Kidney glomerular epithelial cell (primary cell): ENCODE measurements at places on chromosomes 2 and 18.
A peak's percentile ranks its signal among the peaks of the same experiment; 100 is the strongest.

- no peak for DNase-seq
Observed at GRCh38 chr2:238553159-238553558, 126.4 kb downstream of the ASB1 start.

- DNase-seq = no peak
Observed at GRCh38 chr2:229032608-229033234, 238.4 kb downstream of the PID1 start.

DNA sequence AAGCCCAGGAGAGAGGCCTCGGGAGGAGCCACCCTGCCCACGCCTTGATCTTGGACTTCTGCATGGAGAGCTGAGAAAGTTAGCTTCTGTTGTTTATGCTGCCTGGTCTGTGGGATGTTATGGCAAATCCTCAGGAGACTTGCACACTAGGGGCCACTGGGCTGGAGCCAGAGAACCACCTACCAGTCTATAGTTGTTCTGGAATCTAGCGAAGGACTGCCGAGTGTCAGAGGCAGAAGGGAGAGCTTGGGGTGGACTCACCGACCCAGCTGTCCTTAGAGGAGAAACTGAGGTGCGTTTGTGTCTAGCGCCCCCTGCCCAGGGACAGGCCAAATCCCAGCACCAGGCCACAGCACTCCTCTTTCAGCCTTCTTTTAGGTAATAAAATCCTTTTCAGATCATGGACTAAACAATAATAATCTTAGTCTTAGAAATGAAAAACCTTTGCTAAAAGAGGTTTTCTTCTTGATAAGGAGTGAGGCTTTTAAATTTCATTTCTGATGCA, 398.7 kb upstream of the SALL3 start:
- no peak for DNase-seq

DNA sequence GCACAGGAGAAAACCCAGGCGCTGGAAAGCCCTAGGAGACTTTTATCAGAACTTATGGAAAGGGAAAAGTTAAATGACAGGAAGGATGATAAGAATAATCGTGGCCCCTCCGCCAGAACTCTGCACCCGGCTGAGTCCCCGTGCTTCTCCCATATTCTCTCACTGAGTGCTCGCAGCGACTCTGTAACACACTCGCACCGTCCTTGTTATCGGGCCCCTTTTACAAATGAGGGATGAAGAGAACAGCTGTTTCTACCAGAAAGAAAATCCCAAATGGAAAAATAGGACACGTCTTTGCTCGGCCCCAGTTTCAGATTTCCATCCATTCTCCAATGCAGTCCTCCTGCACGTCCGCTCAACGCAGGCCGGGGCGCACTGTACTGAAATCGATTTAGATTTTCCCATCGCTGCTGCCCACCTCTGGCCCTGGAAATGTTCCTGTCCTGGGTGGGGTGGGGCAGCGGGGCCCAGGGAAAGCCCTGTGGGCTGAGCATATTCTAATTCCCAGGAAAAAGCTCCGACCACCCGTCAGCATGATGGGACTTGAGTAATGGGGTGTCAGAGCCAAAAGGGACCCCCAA, 66.4 kb downstream of the KCNF1 start:
- no peak for DNase-seq

GRCh38 chr2:10844097-10844496, 31.5 kb upstream of the PDIA6 start:
- peak; percentile 61 for DNase-seq

DNA sequence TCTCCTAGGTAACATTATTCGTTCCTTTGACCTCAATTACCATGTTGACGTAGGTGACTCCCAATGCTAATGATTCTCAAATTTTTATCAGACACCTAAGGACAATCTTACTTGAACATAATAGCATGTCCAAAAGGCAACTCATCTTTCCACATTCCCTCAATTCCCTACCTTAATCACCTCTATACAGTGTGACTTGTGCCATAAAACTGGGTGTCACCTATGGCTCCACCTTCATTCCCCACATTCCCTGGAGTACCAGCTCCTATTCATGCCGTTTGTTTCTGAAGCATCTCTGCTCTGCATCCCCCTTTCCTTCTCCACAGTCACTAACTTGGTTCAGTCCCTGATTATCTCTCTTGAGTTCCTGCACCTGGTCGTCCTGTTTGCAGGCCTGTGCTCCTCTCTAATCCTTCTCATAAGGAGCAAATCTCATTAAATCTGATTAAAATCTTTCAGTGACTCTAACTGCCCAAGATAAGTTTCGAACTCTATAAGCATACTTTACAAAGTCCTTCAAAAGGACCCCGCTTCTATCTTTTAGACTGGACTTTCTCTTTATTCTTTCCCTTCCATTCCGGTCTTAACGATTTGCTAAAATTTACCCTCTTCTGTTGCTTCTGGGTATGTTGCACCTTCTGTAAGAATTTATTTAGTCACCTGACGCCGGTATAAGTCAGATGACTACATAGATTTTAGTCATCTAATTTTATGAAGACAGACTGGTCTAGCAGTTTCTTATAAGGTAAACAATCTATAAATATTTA, 128.7 kb downstream of the OSBPL1A start:
- DNase-seq = no peak

DNA sequence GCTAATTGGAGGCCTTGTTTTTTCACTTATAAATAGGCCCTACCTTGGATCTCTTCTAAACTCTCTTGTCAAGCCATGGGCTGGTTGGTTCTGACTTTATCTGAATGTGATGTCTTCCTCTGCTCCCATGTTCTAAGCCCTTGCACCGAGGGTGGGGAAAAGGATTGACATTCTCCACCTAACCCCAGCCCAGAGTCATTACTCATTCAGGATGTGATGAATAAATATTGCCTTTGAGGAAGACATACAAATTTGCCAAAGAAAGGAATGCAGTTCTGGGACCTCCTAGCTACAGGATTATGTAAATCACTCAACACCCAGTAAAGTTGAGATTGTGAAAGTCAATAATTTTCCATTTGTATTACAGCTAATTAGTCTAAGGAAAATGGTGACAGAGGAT, 142.1 kb upstream of the LYPD6 start:
- DNase-seq = no peak

DNA sequence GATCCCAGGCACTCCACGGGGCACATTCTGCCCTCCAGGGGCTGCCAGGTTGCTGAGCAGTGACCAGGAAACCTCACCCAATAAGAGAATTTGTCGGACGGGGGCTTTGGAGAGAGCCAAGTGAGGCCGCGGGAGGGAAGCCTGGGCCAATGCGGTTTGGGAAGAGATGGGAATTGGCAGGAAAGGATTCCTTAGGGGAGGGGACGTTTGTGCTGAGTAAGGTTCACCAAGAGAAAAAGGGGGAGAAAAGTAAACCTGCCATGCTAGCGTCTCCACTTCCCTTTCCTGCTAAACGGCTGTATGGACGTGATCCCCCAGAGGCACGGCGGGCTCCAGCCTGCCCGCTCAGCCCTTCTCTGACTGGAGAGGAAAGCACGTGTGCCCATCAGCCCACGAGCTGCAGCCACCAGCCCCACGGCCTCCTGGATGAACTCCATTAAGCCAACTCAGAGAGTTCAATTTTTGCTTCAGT, 194.4 kb upstream of the ID2 start:
- DNase-seq = no peak

GRCh38 chr18:41353777-41354528, 601.1 kb upstream of the PIK3C3 start:
- DNase-seq = no peak

- no peak for DNase-seq
Observed at GRCh38 chr2:231632559-231633142, 40.0 kb downstream of the TEX44 start.

DNA sequence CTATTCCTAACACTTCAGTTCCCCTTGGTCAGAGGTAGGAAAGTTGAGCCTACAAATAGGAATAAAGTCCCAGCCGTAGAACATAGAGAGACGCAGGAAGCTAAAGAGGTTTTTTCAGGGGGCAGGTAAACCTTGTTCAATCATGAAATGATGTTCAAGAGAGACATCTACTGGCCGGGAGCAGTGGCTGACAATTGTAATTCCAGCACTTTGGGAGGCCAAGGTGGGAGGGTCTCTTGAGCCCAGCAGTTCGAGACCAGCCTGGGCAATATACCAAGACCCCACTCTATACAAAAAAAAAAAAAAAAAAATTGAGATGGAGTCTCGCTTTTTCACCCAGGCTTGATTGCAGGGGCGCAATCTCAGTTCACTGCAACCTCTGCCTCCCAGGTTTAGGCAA, 66.7 kb upstream of the DNAJC10 start:
- peak; percentile 39 for DNase-seq

DNA sequence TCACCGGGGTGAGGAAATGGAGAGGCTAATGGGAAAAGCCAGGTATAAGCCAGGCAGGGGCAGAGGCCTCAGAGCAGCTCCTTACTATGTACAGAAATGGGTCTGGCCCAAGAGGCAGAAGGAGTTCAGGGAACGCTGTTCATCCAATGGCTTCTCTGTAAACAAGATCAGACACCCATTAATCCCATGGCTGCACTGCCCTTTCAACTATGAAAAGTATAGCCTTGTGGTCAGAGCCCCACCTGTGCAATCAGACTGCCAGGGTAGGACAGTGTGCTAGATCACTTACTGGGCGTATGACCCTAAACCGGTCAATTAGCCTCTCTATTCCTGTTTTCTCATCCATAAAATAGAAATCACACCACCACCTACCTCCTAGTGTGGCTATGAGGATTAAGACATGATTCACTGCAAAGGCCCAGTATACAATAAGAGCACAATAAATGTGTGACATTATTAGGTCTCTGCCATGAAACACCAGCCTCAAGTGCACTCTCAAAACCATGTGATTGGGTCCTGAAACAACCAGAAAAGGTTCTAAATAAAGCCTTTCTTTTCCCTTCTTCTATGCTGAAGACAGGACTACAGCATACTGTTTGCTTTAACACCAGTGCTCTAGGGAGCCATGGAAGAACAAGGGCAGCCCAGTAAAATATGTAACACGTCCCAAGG, 4.4 kb downstream of the ANKRD44 start:
- no peak for DNase-seq

DNA sequence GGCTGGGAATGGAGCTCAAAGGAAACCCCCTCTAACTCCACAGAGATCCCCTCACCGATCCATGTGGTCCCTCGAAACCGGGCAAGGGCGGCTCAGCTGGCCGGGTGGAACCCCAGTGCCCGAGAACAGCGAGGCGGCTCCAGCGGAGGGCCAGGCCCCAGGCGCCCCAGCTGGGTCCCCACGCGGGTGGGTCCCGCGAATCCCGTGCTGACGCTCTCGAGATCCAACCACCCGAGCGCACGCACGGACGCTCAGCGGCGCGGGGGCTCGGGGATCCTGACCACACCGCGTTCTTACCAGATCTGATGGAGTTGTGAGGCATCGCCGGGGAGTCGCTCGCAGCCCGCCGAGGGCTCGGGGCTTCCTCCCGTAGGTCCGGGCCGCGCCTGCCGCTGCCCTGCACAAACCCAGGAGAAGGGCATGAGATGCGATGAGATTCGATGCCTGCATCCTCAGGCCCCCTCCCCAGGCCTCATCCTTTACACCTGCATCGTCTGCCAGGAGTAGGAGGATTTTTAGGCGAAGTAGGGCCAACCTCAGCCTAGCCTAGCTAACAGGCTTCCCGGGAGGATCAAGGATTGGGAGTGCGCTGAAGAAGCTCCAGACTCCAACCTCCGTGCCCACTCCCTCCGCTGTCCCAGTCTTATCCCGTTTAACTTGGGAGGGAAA, 514 bp downstream of the PAX8 start:
- DNase-seq = no peak

GRCh38 chr2:216540920-216541319, 42.3 kb downstream of the RPL37A start:
- DNase-seq = no peak

DNA sequence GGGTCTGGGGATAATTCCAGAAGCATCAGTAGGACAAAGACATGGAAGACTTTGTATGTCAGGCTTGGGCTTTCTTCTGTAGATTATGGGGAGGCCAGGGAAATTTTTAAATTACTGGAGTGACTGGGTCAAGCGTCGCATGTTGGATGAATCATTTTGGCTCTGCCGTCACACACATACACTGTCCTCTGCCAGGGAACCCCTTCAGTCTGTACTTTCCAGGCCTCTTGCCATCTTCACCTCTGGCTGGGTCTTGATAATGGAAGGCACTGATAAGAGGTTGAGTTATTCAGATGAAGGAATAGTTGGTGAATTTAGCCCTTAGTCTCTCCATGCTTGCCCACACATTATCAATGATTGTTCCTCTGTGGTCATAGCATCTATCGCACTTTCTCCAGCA, 895.1 kb upstream of the CELF4 start:
- no peak for DNase-seq

- peak; percentile 42 for DNase-seq
Observed at GRCh38 chr2:100242891-100243619, 79.2 kb downstream of the LONRF2 start.

- no peak for DNase-seq
Observed at GRCh38 chr2:27911458-27912210, 21.1 kb downstream of the BABAM2 start.

- DNase-seq = no peak
Observed at GRCh38 chr18:5507756-5508155, 36.0 kb downstream of the EPB41L3 start.

- no peak for DNase-seq
Observed at GRCh38 chr2:70124983-70125480, 37.8 kb downstream of the PCBP1 start.

GRCh38 chr2:236847538-236848263, 238.0 kb upstream of the COPS8 start:
- no peak for DNase-seq

DNA sequence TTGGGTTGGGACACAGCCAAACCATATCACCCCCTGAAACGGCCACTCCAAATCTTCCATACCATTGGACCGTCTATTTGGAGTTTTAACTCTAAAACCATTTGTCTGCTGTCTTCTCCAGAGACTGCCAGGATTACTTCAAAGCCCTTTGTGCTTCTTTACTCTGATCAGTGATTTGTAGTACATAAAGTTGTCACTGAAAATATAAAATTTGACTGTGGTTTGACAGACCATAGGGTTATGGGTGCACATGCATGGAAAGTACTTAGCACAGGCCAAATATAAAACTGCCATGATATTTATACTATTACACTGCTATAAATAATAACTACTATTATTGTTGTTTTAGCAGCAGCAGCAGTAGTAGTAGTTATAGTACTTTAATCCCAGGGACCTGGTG, 53.7 kb upstream of the AQP4 start:
- DNase-seq = no peak

DNA sequence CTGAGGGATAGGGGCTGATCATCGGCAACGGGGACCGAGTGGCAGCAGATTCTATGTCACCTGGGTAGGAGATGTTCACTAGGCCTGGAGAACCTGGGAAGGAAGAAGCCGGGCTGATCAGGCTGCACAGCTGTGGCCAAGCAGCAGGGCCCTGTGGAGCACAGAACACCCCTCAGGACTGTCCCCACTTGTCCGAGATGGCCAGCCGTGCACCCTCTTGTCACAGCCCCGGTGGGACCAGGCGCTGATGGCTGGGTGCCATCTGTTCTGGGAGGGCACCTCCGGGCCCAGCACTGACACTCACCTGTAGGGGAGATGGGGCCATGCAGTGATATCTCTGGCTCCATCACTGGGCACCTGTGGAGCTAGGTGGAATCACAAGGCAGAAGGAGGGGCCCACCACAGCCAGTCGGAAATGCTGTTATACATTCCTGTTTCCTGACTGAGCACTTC, 217.9 kb upstream of the RAB6C start:
- no peak for DNase-seq

GRCh38 chr2:68737711-68738110, 3.1 kb downstream of the ARHGAP25 start:
- DNase-seq = no peak

- no peak for DNase-seq
Observed at GRCh38 chr2:85273738-85274731, 53.8 kb downstream of the TGOLN2 start.
